ENCODE measurements at places on chromosomes 1 and 21. TPM values are rescaled to one million over a fixed set of nuclear protein-coding genes. Genes with fewer than 3 reads are reported as not detected.
A peak's percentile ranks its signal among the peaks of the same experiment; 100 is the strongest.

The KRTAP12-2 gene
- total RNA-seq = not detected

The VAMP4 gene
- 11.6 TPM for total RNA-seq

GRCh38 chr1:90387805-90388204, 329.3 kb downstream of the BARHL2 start:
- no peak for DNase-seq

DNA sequence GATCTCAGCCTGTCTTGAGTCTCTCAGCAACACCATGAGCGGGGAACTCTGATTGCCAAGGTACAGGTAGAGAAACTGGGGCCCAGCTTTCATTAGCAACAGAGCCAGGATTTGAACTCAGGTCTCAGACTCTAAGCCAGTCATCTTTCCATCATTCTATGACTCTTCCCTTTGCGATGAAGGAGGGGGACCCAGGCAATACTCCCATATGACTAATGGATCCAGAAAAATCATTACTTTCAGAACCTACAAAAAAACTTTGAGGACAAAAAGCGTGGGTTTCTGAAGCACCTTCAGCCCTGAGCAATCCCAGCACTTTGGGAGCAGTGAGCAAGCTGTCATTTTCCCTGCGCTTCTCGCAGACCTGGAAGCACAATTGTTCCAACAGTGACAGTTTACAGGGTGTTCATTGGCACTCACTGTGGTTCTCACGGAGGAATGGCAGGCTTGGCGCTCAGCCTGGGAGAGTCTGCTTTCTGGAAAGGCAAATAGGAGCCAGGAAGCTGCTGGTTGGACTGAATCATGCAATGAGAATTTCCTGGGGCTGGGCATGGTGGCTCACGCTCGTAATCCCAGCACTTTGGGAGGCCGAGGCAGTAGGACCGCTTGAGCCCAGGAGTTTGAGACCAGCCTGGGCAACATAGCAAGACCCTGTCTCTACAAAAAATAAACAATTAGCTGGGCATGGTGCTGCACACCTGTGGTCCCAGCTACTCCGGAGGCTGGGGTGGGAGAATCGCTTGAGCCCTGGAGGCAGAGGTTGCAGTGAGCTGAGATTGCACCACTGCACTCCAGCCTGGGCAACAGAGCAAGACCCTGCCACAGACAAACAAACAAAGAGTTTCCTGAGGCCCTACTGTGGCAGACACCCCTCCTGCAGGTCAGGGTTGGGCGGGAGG, 40.1 kb downstream of the SLC2A7 start:
- DNase-seq = no peak

- DNase-seq = no peak
These were observed 140.6 kb downstream of the RUNX1 start for GRCh38 chr21:34908419-34909055.

DNA sequence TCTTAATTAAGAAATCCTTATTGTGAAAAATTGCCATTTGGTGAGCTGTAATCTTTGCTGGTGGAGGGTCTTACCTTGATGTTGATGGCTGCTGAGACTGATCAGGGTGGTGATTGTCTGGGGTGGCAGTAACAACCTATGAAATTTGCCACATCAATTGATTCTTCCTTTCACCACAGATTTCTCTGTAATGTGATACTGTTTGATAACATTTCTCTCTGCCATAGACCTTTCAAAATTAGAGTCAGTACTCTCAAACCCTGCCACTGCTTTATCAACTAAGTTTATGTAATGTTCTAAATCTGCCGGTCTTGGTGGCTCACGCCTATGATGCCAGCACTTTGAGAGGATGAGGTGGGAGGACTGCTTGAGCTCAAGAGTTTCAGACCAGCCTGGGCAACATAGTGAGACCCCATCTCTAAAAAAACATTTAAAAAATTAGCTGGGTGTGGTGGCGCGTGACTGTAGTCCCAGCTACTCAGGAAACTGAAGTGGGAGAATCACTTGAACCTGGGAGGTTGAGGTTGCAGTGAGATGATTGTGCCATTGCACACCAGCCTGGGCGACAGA, 5.0 kb downstream of the KPNA6 start:
- DNase-seq = peak; percentile 18
